ENCODE measurements at places on chromosomes 4 and X.

DNA sequence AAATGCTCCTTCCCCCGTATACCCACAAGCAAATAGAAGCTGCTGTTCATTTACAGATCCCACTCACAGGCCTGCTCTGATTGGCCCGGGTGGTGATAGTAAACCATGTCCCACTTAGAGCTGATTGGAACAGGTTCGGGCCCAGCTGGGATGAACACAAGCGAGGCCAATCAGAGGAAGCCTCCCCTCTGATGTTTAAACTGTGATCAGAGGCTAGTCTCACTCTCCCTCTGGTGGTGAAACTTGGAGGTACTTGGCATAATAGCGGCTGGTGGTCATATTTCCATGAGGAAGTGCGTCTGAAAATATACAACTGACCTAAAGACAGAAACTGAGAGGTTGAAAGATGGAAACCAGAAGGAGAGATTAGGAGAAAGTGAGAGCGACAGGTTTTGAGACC lies 51.5 kb upstream of the TRPC3 start:
- DNase-seq = peak; percentile 45

GRCh38 chr4:20490734-20491133 lies 209.5 kb upstream of the PACRGL start:
- no peak for DNase-seq

- no peak for DNase-seq
Measured at GRCh38 chr4:159229164-159229563, 126.3 kb downstream of the RAPGEF2 start.

GRCh38 chrX:23930894-23931604 lies 23.2 kb downstream of the CXorf58 start:
- DNase-seq = no peak

- DNase-seq = peak; percentile 81
Measured at GRCh38 chr4:173025131-173025530, 143.5 kb upstream of the GALNT7 start.

GRCh38 chr4:71635139-71635748 lies 148.6 kb downstream of the GC start:
- no peak for DNase-seq

- peak; percentile 46 for DNase-seq
Measured at GRCh38 chr4:54066718-54067129, 2.3 kb upstream of the CHIC2 start.

- DNase-seq = peak; percentile 15
Measured at GRCh38 chr4:148780426-148781005, 338.3 kb upstream of the NR3C2 start.

- no peak for DNase-seq
Measured at GRCh38 chr4:159483110-159483781, 380.4 kb downstream of the RAPGEF2 start.

- DNase-seq = peak; percentile 53
Measured at GRCh38 chrX:39258331-39258730, 457.1 kb downstream of the MID1IP1 start.

GRCh38 chr4:155164718-155165117 lies 43.7 kb upstream of the NPY2R start:
- no peak for DNase-seq

DNA sequence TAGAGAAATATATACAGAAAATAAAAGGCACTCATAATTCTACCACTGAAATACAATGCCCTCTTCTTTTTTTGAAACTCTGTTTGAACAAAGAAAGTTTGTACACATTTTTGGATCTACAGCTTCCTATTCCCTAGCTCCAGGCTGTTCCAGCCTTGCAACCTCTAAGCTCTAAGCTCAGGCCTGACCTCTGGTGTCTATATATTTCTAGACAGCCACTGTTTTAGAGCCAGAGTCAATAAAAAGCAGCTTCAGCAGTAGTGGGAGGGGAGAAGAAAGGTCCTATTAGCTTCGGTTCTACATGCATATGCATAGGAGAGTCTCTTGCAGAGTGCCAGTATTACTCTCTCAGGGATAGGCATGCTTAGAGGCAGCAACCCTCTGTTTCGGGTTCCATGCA lies 39.7 kb downstream of the CLDN2 start:
- DNase-seq = peak; percentile 46

DNA sequence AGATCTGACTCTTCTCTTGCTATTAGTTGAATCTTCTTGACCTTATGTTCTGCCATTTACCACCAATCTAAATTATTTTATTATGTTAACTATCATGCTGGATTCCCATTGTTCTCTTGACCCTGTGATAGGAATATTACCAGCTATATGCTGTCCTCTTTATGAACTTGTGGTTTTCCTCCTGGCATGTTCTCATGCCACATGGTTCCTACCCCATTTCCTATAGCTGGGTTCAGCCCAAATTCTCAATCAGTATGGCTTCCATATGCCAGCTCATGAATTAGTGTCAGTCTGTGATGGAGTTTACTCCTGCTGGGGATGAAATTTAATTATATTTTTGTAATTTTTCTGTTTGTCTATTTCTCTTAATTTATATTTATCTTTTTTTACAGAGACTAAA lies 430.5 kb downstream of the SMARCA1 start:
- no peak for DNase-seq

DNA sequence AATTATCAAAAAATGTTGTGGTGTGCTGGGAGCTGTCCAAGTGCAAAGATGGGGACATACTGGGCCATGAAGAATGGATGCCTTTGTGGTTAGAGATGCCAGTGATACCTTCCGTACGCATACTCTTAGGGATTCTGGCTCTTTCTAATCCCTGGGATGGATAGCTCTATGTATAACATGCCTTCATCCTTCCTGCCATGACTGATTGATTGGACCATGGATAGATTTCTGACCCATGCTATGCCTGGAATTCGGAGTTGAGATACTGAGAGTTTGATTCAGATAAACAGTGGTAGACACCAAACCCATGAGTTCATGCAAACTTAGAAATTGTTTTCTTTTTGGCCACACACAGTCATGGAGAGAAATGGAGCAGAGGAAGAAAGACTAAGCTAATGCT lies 147.2 kb upstream of the WDFY3 start:
- DNase-seq = no peak

- no peak for DNase-seq
Measured at GRCh38 chr4:28545986-28546385, 1685.3 kb downstream of the STIM2 start.

DNA sequence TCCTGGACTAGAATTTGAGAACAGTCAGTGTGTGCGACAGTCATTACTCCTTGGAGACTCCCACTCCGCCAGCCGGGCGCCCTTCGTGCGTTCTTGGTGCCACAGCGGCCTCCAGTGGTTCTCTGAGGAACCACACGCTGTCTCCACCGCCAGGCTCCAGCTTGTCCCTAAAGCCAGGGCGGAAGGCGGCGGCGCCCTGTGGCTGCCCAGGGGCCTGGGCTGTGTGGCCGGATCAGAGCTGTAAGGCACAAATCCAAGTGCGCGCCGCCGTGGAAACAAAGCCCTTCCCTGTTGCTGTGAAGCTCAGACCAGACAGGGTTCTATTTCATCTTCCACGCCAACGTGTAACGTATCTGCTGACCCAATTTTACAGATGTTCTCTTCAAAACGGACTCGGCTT lies 34.2 kb downstream of the IDS start:
- DNase-seq = peak; percentile 51

GRCh38 chr4:103032574-103032973 lies 13.1 kb upstream of the SLC9B1 start:
- peak; percentile 41 for DNase-seq

DNA sequence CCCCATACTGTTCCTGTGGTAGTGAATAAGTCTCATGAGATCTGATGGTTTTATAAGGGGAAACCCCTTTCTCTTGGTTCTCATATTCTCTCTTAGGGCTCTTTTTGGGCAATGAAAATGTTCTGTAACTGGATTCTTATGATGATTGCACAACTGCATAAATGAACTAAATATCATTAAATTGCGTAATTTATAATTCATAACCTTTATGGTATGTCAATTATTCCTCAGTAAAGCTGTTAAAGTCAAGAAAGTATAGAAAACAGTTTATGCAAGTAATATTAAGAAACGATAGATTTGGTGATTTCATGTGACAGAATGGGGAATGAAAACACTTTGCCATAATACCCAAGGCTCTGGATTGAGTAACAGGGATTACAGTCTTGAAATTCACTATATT lies 33.5 kb upstream of the SPANXD start:
- DNase-seq = no peak

DNA sequence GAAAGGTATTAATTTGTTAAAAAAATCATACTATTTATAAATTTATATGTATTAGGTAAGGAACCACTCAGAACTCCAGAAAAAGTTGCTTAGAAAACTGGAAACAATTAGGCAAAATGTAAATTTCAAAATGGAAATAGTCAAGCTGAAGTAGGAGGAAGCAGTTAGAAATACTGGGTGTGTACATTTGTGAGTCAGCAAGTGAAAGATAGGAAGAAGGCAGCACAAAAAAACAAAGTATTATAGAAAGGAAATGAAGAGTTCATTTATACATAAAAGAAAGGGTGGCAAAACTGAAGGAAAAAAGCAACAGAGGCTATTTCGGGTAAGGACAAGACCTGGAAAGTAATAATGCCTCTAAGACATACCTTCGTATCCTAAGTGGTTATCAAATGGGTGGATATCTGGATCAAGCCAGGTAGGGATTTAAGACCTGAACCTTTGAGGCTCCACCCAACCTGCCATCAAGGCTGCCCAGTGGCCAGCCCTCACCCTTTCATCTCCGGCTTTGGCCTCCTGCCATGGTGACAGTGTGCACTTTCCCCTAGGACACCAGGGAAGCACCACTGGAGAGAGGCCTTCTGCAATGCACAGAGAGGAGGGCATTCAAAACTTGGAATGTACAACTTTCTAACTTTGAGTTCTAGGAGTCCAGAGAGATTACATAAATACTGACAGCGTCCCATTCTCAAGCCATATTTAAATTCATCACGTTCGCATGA lies at the start of gene LRRC66:
Gene LRRC66 (minus strand): TSS at position 428 of the 722 bp plus-strand sequence. CDS start 2,750 bp downstream, outside the sequence.
- DNase-seq = peak; percentile 94

DNA sequence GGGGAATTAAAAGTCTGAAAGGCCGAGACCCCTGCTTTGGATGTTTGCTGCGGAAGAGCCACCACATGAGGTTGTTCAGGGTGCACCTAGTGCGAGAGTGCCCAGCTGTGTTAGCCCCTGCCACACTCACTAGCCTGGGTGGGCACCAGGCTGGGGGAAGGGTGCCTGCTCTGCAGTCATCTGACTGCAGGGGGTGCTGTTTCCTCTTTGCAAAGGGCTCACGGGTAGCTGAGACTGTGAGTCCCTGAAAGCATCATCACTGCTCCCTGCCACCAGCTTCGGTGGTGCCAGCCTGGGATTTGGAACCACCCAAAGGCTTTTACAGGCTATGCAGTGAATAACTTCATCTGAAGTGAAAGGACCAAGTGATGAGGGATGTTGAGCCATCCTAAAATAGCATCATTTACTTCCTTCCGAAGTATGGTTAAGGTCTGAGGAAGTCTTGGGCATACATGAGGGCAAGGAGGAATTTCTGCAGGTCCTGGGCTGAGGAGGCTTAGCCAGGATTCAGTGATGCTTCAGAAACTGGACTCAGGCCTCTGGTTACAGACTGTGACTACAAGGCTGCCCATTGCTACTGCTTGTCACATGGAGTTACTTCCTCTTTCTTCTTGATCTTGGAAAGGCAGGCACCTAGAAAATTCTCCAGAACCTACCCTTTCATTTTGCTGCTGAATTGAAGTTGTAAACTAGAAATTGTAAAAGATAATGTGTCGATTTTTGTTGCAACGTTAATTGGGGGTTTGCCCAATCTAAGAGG lies 293.2 kb upstream of the PRPS2 start:
- no peak for DNase-seq

- DNase-seq = peak; percentile 54
Measured at GRCh38 chr4:130074096-130074495, 978.1 kb downstream of the C4orf33 start.

GRCh38 chr4:16082041-16082425 lies 1.8 kb downstream of the PROM1 start:
- no peak for DNase-seq

DNA sequence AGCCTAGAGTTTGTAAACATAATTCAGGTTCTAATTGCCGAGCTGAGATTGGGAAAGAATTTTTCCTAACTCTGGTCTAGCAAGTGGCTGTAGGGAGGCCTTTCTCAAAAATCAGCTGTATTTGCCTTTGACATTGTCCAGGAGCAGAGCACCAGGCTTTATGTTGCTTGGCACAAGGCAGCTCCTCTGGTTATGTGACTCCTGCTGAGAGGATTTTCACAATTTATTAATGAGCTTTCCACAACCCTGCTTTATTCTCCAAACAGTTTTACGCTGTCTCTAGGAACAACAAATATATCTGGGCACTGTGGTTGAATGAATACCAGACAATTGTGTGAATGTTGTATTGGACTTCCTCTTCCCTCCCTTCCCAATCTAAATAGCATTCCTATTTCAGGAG lies 14.9 kb downstream of the LSM6 start:
- no peak for DNase-seq

DNA sequence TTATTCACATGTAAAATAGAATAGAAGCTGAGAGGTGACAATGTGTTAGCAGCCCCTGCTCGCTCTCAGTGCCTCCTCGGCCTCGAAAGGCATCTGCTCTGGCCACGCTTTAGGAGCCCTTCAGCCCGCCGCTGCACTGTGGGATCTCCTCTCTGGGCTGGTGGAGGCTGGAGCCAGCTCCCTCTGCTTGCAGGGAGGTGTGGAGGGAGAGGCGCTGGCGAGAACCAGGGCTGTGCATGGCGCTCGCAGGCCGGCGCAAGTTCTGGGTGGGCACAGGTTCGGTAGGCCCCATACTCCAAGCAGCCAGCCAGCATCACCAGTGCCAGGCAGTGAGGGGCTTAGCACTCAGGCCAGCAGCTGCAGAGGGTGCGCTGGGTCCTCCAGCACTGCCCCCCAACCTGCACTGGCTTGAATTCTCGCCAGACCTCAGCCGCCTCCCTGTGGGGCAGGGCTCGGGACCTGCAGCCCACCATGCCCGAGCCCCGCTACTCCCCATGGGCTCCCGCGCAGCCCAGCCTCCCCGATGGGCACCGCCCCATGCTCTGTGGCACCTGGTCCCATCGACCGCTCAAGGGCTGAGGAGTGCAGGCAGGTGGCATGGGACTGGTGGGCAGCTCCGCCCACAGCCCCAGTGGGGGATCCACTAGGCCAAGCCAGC lies 1346.7 kb upstream of the IGFBP7 start:
- no peak for DNase-seq

DNA sequence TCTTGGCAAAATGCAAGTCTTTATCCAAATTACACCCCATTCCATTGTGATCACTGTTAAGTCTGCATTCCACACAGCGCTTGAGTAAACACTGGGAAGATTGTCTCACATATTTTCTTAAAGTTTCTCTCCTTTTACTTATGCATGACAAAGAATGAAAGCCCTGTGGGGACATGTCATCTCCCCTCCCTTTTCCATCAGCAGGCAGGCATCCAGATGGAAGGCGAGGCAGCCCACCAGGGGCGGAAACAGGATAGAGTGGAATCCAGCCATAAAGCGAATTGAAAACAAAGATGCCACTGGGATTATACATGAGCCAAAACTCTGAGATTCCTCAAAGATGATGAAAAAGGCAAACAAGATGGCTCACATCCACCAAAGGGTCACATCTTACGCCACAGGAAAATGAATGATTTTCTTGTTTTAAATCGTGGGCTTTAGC lies 78.2 kb downstream of the AFAP1 start:
- DNase-seq = no peak

Measured in small intestine (tissue), 16 donors.